Activated CD4-positive, alpha-beta T cell treated with anti-CD3 and anti-CD28 coated beads, Interleukin-2, amount 50 U/mL, for 16 hours (primary cell): ENCODE measurements at places on chromosomes 2 and 18.

- no peak for DNase-seq
Measured at GRCh38 chr18:80231151-80231550, 16.2 kb downstream of the PARD6G start.

DNA sequence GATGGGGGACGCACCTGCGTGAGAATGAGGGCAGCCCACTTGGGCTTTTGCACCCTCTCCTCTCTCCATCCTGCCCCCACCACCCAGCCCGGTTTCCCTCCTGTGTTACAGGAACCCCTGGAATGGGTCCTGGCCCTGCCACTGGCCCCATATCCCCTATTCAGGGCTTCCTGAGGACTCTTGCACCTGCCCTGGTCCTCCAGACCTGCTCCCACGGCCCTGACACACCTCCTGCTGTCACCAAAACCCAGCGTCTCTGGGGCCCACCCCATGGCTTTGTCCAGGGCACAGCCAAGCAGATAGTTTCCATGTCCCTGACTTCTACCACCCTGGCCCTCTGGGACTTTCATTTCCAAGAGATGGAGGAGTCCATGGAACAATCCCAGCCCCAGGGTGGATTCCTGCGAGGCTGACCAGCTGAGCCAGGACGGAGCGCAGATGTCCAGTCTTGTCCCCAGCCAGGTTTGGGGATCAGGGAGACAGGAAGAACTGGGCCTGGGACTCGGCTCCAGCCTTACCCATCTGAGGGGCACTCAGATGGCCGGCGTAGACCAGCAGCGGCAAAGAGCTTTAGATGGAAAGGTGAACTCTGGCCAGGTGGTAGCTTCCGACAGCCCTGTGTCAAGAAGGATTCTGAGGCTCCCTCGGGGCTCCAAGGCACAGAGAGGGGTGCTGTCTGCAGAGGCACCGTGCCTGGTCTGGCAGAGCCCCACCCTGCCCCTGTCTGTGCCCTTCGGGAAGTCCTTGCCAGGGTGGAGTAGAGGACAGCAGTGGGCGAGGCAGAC lies 12.0 kb downstream of the GPR35 start:
- no peak for DNase-seq

- peak; percentile 21 for DNase-seq
Measured at GRCh38 chr2:147989809-147990403, 30.6 kb downstream of the ORC4 start.

- no peak for DNase-seq
Measured at GRCh38 chr2:119136872-119137271, 21.7 kb downstream of the C1QL2 start.

DNA sequence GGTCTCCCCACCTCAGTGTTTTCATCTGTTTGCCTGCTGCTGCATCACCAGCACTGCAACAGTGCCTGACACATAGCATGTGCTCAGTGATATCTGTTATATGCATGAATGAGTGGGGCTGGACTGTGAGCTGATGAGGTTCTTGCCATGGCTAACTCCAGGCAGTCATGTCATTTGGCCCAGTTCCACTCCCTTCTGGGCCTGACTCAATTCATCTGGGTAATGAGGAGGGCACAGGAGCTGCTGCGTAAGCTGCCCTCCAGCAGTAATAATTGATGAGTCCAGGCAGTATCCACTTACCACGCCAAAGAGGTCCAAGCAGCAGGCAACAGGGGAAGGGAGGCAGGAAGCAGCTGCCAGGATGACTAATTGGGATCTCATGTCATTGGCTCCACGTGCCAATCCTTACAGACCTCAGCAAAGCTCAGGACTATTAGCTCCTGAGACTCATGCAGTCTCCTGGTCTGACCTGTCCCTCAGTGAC lies 34.1 kb upstream of the MAT2A start:
- DNase-seq = no peak
